AG04449 (cell line): ENCODE measurements at places on chromosomes 12 and 14.
A peak's percentile ranks its signal among the peaks of the same experiment; 100 is the strongest.

DNA sequence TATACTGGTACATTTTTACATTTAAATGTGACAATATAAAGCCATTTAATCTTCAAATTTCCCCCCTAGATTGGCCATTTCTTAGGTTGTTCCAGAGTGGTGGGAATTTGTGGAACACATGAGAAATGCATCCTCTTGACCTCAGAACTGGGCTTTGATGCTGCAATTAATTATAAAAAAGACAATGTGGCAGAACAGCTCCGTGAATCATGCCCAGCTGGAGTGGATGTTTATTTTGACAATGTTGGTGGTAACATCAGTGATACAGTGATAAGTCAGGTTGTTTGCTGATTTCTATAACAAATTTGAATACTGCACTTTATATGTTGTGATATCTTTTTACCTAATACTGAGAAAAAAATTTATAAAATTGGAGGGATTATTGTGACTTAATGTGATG is 7.6 kb upstream of the ZNF410 start:
- no peak for DNase-seq

GRCh38 chr14:93011650-93012325 is 88.8 kb downstream of the CHGA start:
- DNase-seq, result no peak

DNA sequence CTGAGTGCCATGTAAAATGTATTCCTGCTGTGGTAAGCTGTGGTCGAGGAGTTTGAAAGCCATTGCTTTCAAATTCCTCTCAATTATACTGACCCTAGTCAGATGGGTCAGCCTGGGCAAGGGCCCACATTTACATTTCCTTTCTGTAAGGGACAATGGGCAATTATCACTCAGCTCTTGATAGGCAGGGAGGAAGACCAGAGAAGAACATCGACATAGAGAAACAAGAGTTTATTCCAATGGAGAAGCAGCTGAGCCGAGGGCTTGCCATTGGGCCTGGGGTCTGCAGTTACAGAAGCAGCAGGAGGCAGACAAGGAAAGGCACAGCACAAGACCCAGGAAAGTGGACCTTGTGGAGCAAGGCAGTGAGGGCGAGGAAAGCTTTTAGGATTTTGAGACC is 9.7 kb downstream of the NRIP2 start:
- no peak for DNase-seq

- DNase-seq, result no peak
Observed at GRCh38 chr12:80941916-80942315, 4.2 kb upstream of the LIN7A start.

- no peak for DNase-seq
Observed at GRCh38 chr12:47889040-47889439, 15.8 kb downstream of the VDR start.

- DNase-seq, result no peak
Observed at GRCh38 chr12:11862798-11863197, 207.9 kb upstream of the BCL2L14 start.

DNA sequence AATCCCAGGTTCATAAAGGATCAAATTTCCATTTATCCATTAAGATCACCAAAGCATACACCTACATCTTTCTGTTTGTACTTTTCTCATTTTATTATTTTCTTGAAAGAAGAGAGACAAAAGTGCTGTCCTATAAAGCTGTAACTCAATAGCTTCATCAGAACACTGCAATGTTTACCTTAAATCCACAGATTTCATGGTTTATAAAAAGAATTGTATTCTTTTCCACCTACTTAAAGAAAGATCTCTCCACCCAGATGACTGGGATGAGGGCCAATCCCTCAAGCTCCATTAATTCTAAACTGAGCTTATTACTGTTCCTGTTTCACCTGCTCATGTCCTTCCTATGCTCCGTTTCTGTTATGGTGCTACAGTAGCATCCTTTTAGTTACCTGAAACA is 470.6 kb downstream of the BCAT1 start:
- DNase-seq, result no peak

DNA sequence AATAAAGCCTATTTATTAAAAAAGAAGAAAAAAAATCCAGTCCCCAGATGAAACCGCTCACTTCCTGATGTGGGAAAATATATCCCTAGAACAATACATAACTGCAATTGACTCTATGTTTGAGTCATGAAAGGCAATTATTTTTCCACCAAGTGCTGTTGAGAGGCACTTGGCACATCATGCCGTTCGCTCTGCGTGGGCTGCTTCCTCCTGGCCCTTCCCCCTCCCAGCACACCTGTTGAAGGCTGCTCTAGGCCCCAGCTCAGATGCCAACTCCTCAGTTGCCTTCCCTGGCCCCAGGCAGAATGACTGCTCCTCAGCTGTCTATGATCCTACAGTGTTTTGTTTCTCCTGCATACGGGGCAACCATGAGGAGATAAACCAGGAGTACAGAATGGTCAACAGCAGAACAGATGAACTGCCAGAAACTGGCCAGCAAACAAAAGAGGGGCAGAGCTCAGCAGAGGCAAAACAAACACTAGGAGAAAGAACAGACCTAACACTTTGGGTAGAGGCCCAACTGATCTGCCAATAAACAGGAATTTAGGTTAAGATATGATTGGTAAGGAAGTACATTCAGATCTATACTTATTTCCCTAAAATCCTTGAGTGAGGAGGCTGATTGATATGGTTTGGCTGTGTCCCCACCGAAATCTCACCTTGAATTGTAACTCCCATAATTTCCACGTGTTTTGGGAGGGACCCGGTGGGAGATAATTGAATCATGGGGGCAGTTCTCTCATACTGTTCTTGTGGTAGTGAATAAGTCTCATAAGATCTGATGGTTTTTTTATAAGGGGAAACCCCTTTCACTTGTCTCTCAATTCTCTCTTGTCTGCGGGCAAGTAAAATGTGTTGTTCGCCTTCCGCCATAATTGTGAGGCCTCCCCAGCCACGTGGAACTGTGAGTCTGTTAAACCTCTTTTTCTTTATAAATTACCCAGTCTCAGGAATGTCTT is 58.6 kb downstream of the SLC38A1 start:
- DNase-seq, result no peak

DNA sequence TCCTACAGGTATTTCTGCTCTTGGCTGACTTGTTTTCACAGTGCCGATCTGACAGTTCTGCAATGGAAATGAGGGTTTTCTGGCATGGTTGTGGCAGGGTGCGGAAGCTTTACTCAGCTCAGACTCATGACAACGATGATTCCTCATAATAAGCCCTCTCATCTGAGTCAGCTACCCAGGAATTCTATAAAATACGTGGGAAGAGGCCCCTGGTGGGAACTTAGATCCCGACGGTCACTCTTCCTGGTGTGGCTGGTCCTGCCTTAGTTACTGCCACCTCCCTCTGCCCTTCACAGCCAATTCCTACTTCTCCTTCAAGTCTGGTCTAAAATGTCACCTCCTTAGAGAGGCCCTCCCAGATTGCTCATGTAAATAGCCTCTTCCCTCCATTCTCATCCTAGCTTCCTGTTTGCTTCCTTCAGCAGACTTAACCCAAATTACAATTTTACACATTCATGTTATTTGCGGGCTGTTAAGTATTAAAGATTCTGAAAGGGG is 104.2 kb upstream of the MAP1LC3B2 start:
- peak; percentile 90 for DNase-seq

DNA sequence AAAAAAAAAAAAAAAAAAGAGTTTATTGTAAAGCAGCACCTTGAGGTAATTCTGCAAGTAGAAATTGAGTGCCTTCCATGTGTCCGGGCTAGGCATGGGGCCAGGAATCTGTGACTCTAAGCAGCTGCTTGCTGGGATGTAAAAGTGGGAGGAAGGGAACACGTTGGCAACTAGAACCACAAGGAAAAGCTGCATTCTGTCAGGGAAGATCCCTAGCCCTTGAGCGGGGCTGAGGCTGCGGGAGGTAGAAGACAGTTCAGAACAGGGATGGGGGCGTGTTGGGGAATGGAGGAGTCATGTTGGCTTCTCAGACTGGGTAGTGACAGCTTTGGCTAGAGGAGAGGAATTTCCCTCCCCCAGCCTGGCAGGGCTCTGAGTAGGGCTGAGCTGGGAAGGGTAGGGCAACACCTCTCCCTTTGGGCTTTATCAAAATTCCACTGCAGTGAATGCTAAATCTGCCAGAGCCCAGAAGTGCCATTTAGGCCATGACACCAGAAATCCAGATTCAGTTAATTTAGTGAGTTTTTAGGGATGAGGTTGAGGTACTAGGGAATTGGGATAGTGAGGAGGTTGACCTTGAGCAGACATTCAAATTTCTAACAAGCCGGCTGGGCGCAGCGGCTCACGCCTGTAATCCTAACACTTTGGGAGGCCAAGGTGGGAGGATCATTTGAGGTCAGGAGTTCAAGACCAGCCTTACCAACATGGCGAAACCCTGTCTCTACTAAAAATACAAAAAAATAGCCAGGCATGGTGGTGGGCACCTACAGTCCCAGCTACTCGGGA is 3.4 kb upstream of the TRAFD1 start:
- DNase-seq, result peak; percentile 71

- peak; percentile 19 for DNase-seq
Observed at GRCh38 chr14:77612011-77612620, 4.3 kb downstream of the SPTLC2 start.

DNA sequence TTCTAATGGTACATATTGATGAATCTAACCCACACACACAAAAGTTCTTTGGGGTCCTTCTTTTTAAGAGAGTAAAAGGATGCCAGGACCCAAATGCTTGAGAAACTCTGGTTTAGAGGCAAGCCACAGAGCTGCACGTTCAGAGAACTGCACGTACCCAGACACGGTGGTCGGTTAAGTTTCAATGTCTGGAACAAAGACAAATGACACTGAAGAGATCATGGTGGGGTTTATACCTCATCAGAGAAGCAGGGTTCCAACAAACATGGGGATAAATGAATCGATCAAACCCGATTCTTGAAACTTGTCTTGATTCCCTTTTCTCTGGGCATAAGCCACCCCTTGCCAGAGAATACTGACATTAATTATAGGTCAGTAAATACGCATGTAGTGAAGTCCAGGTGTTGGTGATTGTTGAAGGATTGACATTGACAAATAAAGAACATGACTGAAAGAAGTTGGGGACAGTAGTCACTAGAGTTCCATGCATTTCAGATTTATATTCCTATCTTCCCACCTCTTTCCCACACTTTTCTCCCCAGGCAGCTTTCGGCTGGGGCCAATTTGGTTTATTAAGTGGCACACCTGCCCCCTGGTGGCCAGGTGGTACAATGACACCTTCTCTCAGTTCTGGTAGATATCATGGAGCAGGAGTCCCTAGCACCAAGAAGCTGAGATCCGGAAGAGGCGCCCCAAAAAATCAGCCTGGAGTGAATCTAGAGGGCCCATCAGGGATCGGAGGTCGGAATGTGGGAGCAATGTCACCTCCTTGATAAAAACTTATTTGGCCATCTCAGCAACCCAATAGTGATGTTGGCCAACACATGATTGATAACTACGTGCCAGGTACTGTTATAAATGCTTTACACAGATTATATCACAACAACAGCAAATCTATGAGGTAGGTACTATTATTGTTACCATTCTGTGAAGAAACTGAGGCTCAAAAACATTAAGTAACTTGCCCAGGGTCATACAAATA is 17.8 kb upstream of the HDAC7 start:
- DNase-seq, result no peak

GRCh38 chr12:18861287-18861858 is 123.5 kb downstream of the CAPZA3 start:
- no peak for DNase-seq
